Stimulated activated CD8-positive, alpha-beta memory T cell treated with anti-CD3 and anti-CD28 coated beads, Interleukin-15, amount 100 ng/mL, for 24 hours (primary cell): ENCODE measurements at places on chromosomes 12 and 14.

DNA sequence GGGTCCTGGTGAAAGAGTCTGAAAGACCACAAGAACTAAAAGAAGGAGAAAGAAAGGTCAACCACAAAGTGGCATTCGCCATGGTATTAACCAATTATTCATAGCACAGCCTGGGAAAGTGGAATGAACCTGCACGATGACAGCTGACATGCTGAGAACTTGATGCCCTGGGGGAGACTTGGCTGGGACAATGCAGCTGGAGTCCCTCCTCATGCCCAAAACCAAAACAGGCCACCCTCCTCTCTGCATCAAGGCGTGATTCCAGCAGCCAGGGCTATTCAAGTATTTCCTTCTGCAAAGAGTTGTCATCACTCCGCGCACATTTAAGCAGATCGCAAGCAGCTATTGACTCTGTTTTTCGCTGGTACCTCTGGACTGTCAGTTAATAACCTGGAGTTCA lies 167.1 kb upstream of the NOS1 start:
- DNase-seq, result no peak

DNA sequence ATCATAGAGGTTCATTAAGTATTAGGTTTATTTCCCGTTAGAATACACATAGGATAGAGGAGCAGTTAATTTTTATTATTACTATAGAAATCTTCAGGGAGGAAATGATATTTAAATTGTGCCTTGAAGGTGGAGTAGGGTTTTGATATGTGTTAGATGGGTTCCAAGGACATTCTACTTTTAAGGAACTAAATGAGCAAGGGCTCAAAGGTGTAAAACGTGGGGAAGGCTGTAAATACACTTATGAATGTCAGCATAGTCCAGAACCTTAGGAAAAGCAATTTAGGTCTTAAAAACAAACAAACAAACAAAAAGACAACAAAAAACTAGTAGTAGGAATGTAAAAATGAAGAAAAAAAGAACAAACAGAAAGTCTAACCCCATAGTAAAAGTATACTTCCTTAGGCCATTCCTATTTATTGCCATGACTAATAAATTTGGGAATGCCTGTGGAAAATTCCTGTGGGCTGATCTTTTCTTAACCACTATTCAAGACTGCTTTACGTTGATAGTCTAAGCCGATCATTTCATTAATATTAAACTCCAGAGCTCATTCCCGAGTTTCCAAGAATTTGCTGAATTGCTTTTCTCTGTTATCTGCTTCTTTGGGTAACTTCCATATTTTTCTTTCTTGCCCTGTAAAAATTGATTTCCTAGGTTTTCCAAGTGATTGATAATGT lies 180.3 kb downstream of the RAD51B start:
- no peak for DNase-seq

DNA sequence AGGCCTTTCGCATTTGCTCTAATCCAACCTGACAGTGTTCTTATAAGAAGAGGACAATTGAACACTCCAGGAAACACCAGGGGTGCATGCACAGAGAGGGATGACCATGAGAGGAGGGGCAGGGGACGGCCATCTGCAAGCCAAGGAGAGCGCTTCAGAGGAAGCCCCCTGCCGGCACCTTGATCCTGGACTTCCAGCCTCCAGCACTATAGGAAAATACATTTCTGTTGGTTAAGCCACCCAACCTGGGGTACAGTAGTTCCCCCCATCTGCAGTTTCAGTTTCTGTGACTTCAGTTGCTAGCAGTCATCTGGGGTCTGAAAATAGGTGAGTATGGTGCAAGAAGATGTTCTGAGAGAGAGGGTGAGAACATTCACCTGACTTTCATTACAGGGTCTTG lies 64.7 kb downstream of the CLMN start:
- DNase-seq, result no peak

- no peak for DNase-seq
These were observed 62.7 kb downstream of the TESC start for GRCh38 chr12:117036547-117036946.

GRCh38 chr14:90107789-90108188 lies 46.0 kb downstream of the KCNK13 start:
- no peak for DNase-seq

- no peak for DNase-seq
These were observed 200.6 kb upstream of the CNOT2 start for GRCh38 chr12:70042675-70043074.

GRCh38 chr12:20455001-20455706 lies 86.8 kb downstream of the PDE3A start:
- DNase-seq, result no peak

- no peak for DNase-seq
These were observed 35.5 kb upstream of the TESC start for GRCh38 chr12:117134721-117135120.

DNA sequence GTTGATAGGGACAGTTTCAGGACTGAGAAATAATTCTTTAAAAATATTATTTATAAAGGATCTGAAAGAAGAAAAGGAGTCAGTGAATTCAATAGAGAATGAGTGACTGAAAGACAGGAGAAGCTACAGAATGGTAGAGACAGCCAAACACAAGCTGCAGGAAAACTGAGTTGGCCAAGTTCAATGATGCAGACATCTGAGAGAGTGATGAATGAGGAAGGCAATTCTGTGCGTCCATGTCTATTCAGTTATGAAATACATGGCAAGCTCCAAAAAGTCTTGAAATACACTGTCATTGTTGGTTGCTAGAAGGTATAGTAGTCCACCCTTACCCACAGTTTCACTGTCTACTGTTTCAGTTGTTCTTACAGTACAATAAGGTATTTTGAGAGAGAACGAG lies 6.8 kb downstream of the LRRC74A start:
- no peak for DNase-seq

GRCh38 chr14:91140672-91141071 lies 26.8 kb downstream of the DGLUCY start:
- DNase-seq, result no peak

GRCh38 chr12:54337280-54337842 lies 12.4 kb downstream of the COPZ1 start:
- DNase-seq, result no peak

DNA sequence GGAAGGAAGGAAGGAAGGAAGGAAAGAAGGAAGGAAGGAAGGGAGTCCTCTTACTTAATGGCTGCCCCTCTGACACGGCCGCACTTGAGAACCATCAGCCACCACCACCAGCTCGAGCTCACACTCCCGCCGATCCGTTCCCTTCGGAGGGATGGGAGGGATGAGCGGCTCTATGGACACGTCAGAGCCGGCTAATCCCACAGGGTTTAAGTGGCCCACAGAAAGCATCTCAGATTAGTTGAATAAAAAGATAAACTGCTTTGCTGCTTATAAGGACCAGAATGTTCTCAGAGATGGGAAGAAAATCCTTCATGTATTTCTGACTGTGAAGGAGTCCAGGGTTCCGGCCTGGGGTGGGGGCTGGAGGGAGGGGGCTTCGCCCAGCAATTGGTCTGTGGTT lies 31.1 kb downstream of the PRIMA1 start:
- DNase-seq, result no peak

DNA sequence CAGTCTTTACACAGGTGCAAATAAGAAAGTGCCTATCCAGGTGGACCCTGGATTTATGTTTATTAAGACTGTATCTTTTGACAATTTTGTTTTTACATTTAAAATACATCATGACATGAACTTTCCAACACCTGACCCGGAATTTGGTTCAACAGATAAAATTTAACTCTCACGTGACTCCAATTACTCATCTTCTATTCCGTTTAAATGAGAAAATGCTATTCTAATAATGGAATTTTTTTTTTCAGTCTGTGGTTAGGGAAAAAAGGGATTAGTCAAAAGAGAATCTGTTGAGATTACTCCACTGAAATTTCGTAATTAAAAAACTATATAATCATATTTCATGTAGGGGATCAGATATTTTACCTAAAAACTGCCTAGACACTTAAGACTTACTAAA lies 11.1 kb downstream of the VPS37B start:
- DNase-seq, result no peak

- no peak for DNase-seq
These were observed 172.2 kb downstream of the NAV3 start for GRCh38 chr12:78002878-78003277.

GRCh38 chr14:90810806-90811205 lies 5.4 kb downstream of the TTC7B start:
- DNase-seq, result no peak

DNA sequence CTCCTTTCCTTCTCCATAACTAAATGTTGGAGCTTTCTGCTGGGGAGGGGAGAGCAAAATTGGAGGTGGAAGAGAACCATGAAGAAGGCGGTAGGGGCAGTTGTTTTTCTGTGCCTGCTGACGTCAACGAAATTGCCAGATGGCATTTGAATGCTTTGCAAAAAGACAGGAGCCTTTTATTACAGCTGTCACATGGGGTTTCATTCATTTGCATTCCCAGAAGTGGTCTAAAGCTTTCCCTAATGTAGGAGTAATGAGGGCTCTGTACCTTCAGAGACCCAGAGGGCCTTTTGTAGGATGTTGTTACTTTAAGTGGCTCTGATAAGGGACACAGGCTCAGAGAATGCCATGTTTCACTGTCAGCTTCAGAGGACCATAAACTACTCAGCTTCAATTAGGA lies 107.1 kb upstream of the SLCO1C1 start:
- no peak for DNase-seq

DNA sequence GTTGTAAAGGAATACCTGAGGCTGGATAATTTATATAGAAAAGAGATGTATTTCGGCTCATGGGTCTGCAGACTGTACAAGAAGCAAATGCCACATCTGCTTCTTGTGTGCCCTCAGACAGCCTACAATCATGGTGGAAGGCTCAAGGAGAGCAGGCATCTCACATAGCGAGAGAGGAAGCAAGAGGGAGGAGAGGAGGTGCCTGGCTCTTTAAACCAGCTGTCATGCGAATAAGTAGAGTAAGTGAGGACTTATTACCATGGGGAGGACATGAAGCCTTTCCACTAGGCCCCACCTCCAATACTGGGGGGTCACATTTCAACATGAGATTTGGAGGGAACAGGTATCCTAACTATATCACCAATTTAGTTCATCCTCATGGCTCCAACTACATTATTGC lies 118.7 kb downstream of the ACSS3 start:
- no peak for DNase-seq

DNA sequence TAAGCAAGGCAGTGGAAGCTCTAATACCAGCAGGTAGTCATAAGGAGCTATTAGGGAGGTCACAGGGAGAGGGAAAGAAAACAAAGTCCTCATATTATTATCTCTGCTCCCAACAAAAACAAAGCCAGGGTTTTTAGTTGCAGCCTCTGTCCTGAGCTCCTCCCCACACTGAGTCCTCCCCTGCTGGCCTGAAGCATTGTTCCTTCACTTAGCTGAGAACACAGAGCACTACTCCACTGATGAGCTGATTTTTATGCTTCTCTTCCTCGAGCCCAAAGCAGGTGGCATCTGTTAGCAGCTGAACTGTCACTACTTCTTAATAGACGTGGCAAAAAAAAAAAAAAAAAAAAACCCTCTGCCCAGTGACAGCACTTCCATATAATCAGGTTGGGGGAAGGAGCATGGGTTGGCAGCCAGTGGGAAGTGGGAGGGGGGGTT lies 10.5 kb upstream of the STAC3 start:
- no peak for DNase-seq

- no peak for DNase-seq
These were observed 241.0 kb upstream of the ATP2B1 start for GRCh38 chr12:89949457-89950195.

- DNase-seq, result no peak
These were observed 401.7 kb downstream of the TRHDE start for GRCh38 chr12:72673853-72674252.
